ENCODE measurements at places on chromosomes 13 and 19.

- DNase-seq, result no peak
Observed at GRCh38 chr13:99063178-99063577, 85.3 kb upstream of the DOCK9 start.

- no peak for DNase-seq
Observed at GRCh38 chr13:100361504-100361903, 227.1 kb downstream of the GGACT start.

DNA sequence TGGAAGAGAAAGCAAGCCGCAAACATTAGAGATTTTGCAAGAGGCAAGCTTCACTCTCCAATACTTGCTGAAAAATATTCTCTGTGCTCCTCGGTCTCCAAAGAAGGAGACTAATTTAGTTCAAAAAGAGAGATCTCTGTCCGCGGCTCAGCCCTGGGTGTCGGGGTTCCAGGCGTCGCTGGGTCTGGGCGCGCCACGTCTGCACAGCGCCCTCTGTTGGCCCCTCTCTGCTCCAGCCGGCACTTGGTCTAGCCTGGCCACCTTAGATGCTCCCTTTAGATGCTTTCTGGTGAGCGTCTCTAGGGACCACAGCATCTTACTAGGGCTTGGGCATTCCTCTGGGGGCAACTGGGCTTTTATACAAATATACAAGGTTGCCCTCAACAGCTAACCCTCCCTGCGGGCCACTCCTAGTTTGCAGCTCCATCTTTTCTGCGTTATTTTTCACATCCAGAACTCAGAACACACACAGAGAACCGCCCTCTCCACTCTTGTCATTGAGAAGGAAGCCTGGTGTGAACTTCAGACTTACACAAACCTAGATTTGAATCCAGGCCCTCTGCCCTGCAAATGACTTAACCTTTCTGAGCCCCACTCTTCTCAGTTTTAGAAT is 78.3 kb downstream of the CYSLTR2 start:
- peak; percentile 67 for DNase-seq

DNA sequence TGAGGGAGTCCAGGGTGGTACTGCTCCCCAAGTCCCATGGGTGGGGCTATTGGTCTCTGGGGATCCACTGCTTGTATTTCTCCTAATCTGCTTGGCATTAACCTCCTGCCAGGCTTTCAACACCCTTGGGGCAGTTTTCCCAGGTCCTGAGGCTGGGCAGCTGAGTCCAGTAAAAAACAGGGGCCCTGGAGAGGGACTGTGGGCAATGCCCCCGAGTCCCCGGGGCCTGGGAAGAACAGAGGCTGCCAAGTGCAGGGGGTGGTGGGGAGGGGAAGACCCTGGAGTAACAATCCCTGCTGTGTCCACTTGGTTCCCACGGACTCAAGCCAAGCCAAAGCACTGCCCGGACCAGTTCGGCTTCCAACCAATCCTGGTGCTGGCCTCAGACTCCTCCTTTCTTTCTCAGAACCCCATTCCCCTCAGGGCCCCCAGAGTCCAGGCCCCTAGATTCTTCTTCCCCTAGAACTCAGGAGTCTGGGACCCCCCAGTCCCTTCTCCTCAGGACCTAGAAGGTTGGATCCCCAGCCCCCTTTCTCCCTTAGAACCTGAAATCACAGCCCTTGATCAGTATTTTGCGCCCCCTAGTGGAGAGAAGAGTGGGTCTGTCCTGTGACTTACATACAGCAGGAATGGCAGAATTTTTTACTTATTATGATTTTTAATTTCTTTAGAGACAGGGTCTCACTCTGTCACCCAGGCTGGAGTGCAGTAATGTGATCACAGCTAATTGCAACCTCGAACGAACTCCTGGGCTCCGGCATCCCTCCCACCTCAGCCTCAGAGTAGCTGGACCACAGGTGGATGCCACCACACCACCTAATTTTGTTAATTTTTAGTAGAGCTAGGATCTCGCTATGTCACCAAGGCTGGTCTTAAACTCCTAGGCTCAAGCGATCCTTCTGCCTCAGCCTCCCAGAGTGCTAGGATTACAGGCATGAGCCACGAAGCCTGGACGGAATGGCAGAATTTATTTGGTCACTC is 3.7 kb upstream of the CLPTM1 start:
- peak; percentile 94 for DNase-seq

DNA sequence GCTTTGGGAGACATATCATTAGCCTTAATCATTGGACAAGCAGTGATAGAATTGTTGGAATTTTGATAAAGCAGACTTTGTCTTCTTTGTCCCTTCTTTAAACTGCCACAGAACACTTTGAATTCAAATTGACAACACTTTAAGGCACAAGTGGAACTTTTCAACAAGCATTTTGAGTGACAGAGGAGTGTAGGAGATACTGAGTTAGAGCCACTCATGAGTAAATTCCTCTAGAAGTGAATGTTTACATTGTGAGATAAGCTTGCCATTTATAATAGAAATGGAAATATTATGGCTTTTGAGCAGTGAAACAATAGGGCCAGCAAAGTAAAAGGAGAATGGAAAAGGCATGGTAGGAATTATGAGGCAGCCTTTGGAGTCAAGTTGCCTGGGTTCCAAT is 515.8 kb downstream of the SLITRK6 start:
- DNase-seq, result no peak

GRCh38 chr13:59480396-59481259 is 683.1 kb downstream of the DIAPH3 start:
- DNase-seq, result no peak

GRCh38 chr19:7177926-7178325 is 108.4 kb downstream of the ZNF557 start:
- DNase-seq, result no peak

- no peak for DNase-seq
Observed at GRCh38 chr19:10113964-10114650, 2.6 kb downstream of the P2RY11 start.

DNA sequence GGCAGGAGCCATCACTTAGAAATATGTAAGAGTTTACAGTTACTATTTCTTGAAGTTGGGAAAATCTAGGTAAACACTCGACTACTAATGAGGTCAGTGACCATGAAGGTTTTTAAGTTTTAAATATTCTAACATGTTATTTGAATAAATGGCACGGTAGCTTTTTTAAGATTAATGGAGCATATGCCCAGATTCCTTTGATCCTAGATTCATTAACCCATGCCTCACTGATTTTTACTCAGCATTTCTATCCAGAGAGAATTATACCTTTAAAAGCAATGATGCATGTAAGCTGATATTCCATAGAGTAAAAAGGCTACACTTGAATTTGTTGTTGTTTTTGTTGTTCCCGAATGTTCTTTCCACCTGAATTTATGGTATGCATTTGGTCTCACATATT is 541.4 kb downstream of the DACH1 start:
- no peak for DNase-seq

DNA sequence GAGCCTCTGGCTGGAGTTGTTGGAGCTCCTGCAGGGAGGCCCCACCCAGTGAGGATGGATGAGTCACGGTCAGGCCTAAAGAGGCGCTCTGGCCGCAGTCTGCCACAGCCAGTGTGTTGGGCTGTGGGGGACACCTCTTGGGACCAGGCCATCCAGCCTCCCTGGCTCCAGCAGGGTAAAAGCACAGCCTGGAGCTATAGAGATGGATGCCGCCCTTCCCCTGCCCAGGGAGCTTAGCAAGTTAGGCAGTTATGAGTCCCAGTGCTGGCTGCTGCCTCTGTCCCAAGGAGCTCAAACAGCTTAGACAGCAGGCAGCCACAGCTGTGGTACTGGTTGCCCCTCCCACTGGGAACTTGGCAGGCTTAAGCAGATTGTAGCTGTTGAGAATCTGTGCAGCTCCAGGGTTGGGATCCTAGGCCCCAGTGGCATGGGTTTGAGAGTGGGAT is 100.9 kb downstream of the NDFIP2 start:
- no peak for DNase-seq

- no peak for DNase-seq
Observed at GRCh38 chr19:2374808-2375207, 14.7 kb downstream of the TMPRSS9 start.

DNA sequence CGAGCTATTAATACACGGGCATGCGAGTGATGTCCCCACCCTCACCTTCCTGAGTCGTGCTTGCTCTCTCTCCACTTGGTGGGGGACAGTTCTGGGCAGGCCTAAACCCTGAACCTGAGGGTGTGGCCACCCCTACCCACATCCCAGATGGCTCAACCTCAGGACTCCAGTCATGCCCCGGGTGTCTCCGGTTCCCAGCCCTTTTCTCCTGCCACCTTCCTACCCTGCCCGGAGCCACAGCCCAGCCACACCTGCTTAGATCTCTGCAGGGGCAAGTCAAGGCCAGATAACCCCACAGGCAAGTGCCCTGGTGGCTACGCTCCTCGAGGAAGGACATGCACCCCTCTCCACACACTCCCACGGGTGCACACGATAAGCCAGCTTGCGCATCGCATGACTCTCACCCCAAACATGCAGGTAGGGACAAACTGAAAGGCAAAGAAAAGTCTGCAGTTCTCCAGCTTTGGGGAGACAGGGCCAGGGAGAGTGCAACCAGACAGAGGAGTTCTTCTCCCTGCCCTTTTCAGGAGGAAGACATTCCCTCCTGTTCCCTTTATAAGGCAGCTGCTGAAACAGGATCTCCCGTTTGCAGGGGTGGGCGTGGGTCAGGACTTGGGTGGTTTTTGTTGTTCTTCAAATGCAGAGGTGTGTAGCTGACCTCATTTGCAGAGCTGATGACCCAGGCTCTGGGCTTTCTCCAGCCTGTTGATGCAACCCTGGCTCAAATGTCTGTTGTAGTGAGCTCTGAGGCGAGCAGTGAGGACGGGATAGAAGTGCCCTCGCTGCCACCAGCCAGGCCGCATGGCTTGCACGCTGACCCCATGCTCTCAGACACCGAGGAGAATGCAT is 88.6 kb downstream of the DPF1 start:
- DNase-seq, result peak; percentile 55

GRCh38 chr13:79935121-79935520 is 405.8 kb downstream of the SPRY2 start:
- no peak for DNase-seq

All from suppressor macrophage treated with lipopolysaccharide for 1 hour (primary cell).